ENCODE measurements at places on chromosomes 1 and 21.

GRCh38 chr21:26096494-26097371 is 73.8 kb downstream of the APP start:
- no peak for DNase-seq

DNA sequence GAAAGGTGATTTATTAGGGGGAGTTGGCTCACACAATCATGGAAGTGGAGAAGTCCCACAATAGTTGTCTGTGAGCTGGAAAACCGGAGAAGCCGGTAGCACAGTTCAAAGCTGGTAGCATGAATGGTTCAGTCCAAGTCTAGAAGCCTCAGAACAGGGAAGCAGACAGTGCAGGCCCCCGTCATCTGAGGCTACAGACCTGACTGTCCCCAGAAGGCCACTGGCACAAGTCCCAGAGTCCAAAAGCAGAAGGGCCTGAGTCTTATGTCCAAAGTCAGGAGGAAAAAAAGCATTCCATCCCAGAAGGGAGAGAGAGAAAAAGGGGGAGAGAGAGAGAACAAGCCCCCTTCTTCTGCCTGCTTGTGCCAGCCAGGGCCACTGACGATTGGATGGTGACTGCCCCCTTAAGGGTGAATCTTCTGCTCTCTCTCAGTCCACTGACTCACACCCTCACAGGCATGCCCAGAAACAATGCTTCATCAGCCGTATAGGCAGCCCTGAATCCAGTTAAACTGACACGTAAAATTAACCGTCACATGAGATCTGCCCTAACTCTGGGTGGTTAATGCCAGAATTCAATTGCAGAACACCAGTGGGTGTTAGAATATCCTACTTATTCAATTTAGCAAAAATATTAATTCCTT is 49.3 kb upstream of the POU2F1 start:
- peak; percentile 6 for DNase-seq

GRCh38 chr1:147475488-147475887 is 65.8 kb upstream of the BCL9 start:
- DNase-seq, result no peak

DNA sequence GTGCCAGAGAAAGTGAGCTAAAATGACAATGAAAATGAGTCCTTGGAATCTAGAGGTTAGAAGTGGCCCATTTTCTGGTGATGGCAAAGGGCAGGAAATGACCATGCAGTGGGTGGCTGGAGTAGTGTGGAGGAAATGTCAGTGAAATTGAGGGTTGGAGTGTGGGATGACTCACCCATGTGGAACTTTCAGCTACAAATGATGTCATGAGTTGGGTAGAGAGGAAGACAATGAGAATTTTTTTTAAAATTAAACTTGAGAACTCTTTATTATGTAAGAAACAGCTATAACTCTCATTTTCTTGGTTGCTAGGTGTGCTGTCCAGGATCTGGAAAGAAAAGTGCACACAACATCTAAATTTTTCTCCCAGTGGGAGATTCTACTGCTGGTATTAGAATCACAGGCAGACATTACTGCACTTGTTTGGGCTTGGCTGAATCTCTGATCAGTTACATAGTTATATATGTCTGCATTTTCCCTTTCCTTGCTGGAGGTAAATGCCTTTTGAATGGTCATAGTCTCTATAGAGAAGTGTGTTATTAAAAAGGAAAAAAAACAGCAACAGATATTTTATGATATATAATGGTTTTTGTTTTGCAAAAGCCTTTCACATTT is 56.8 kb upstream of the GNG12 start:
- no peak for DNase-seq
